ENCODE measurements at places on chromosomes 12 and 14. TPM values are rescaled to one million over a fixed set of nuclear protein-coding genes. Genes with fewer than 3 reads are reported as not detected.

The PMCH gene
- not detected for total RNA-seq

The ALX1 gene
- not detected for total RNA-seq

The SLCO1B1 gene
- not detected for total RNA-seq

- no peaks in the 10 kb centered on the region for H3K4me1 ChIP-seq
- no peak overlapping the region for H3K4me3 ChIP-seq
- H3K27me3 ChIP-seq = no peaks in the 10 kb centered on the region
Measured at GRCh38 chr14:104249089-104249488, 110.7 kb downstream of the KIF26A start.

DNA sequence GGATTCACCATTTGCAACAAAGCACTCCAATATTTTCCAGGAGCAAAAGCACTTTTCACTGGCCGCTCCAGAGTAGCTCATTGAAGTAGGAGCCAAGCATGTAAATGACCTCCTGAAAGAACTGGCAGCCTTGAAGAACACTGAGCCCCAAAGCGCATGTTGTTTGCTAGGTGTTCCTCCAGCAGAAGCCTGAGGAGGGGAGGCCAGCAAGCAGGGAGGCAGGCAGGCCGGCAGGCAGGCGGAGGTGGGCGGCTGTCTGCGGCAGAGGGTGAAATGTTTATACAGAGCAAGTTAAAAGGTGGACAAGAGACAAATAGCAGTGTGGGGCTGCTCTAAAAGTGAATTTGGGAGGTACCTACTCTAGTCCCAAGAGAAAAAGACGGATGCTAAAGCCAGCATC lies 439.4 kb downstream of the CCDC91 start:
- no peak overlapping the region for H3K27ac ChIP-seq
- no peak for DNase-seq
- H3K4me1 ChIP-seq = no peaks in the 10 kb centered on the region
- H3K4me3 ChIP-seq = no peak overlapping the region
- H3K36me3 ChIP-seq = no peaks in the 10 kb centered on the region
- no peaks in the 10 kb centered on the region for H3K27me3 ChIP-seq

DNA sequence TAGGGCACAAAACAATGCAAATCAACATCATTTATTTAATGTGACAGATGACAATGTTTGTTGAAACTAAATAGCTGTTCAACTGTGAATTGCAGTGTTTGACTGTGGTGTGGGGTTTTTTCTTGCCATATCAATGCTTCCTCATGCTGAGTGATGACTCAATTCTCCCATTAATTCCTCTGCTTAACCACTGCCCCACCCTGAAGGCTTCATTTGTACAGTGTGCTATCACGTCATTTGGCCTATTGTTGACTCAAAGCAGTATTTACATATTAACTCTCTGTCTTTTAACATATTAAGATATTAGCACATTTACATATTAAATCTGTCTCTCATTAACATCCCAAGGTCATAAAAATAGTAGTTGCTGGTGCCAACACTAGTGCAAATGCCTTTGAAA lies 164.8 kb upstream of the NRXN3 start:
- H3K4me3 ChIP-seq = no peak overlapping the region
- no peaks in the 10 kb centered on the region for H3K36me3 ChIP-seq
- no peak for DNase-seq
- no peak overlapping the region for H3K27ac ChIP-seq
- no peaks in the 10 kb centered on the region for H3K27me3 ChIP-seq

- H3K27me3 ChIP-seq = no peaks in the 10 kb centered on the region
- peak overlapping the region; percentile 56 for H3K27ac ChIP-seq
- no peak overlapping the region for H3K4me3 ChIP-seq
- no peaks in the 10 kb centered on the region for H3K36me3 ChIP-seq
- no peak for DNase-seq
Measured at GRCh38 chr12:54371328-54372112, 7.2 kb upstream of the GPR84 start.

- H3K4me3 ChIP-seq = no peak overlapping the region
- H3K4me1 ChIP-seq = peaks cover 56% of the 10 kb centered on the region
- H3K27me3 ChIP-seq = no peaks in the 10 kb centered on the region
- H3K36me3 ChIP-seq = no peaks in the 10 kb centered on the region
- H3K27ac ChIP-seq = peak overlapping the region; percentile 85
- DNase-seq = peak; percentile 34
Measured at GRCh38 chr12:49674318-49674981, 32.8 kb downstream of the FMNL3 start.

- H3K4me3 ChIP-seq = no peak overlapping the region
- no peaks in the 10 kb centered on the region for H3K27me3 ChIP-seq
- H3K36me3 ChIP-seq = no peaks in the 10 kb centered on the region
- no peaks in the 10 kb centered on the region for H3K4me1 ChIP-seq
- H3K27ac ChIP-seq = no peak overlapping the region
- DNase-seq = no peak
Measured at GRCh38 chr14:70671652-70672644, 30.2 kb downstream of the TTC9 start.

- H3K27ac ChIP-seq = peak overlapping the region; percentile 79
- no peak for DNase-seq
- peaks cover 9% of the 10 kb centered on the region for H3K4me1 ChIP-seq
- no peaks in the 10 kb centered on the region for H3K27me3 ChIP-seq
- H3K36me3 ChIP-seq = no peaks in the 10 kb centered on the region
- H3K4me3 ChIP-seq = peak overlapping the region; percentile 57
Measured at GRCh38 chr14:23568021-23568599, 519 bp upstream of the AP1G2 start.

DNA sequence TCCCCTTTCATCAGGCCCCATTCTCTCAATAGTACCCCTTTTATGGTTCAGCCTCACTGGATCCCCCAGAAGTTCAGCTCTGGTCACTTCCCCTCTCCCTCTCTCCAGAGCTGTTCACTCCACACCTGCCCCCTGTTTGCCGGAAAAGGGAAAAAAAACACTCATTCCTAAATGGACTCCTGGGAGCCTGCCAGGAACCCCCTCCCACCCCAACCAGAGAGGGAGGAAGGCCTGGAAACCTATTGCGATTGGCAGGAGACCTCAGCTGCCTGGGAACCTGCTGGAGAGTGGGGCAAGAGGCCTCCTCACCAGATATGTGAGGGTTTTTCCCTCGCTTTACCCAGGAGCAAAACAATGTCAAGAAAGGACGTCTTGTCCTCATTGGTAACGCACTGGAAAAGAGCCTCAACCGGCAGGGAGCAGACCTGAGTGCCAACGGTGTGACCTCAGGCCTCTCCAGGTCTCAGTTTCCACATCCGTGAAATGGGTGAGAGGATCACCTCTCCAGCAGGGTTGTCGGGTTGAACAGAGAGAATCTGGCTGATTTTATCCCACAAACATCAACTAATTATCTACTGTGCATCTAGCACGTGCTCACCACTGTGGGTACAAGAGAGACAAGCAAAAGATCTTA lies 4.6 kb downstream of the DTX1 start:
- H3K27ac ChIP-seq = no peak overlapping the region
- no peak for DNase-seq
- H3K4me3 ChIP-seq = no peak overlapping the region
- peaks cover 45% of the 10 kb centered on the region for H3K4me1 ChIP-seq
- no peaks in the 10 kb centered on the region for H3K27me3 ChIP-seq
- no peaks in the 10 kb centered on the region for H3K36me3 ChIP-seq

- H3K27me3 ChIP-seq = no peaks in the 10 kb centered on the region
- H3K27ac ChIP-seq = no peak overlapping the region
- no peak overlapping the region for H3K4me3 ChIP-seq
- H3K36me3 ChIP-seq = no peaks in the 10 kb centered on the region
- DNase-seq = no peak
- no peaks in the 10 kb centered on the region for H3K4me1 ChIP-seq
Measured at GRCh38 chr14:104473244-104473565, 106.4 kb upstream of the C14orf180 start.
